A172 (cell line): ENCODE measurements at places on chromosomes 5 and 9.

DNA sequence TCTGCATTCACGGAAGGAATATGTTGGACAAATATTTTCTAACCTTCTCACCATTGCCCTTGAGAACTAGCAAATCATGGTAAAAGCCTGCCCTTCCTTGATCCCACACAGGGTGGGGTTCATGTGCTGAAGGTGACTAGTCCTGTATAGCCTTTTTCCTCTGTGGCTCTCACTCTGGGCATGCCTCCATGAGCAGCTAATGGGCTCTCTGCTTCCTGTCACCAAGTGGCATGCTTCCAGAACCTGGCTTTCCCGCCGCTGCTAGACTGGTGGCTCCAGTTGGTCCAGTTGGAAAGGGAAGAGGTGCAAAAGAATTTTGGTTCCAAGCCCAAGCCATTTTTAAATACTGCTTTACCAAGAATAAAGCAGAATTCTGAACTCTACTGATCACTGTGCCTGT lies 35.5 kb downstream of the FBXO10 start:
- DNase-seq, result peak; percentile 7

- DNase-seq, result no peak
Measured at GRCh38 chr5:173191561-173191960, 43.4 kb downstream of the NKX2-5 start.

- DNase-seq, result no peak
Measured at GRCh38 chr5:126542441-126542840, 52.6 kb downstream of the ALDH7A1 start.

DNA sequence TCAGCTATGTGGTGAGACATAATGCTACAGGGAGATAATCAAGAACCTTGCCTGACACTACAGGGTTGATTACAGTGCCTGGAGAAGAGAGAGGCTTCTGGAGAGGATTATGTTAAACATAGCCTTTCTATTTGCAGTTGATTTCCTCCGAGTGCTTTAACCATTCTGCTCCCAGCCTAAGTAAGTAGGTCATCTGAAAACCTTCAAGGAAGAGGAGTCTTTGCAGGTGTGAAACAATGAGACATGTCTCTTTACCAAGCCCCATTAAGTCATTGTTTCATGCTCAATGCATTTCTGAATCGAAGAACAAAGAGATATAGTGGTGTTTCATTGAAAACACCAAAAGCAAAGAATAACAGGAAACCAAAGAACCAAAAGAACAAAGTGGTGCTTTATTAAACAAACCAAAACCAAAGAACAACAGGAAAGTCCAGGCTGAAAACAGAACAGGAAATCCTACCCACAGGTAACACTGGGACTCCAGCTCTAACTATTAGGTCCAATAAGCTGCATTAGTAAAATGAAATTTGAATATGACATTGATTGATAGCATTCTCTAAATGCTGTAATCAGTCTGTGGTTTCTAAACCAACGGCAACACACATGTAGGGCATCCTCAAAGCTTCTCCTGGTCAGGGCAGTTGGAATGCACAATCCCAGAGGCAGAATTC lies 113.3 kb upstream of the SPATA31D4 start:
- peak; percentile 26 for DNase-seq

GRCh38 chr9:98045234-98046179 lies 11.0 kb upstream of the NANS start:
- peak; percentile 59 for DNase-seq

GRCh38 chr5:131417240-131417869 lies 153.5 kb downstream of the CDC42SE2 start:
- peak; percentile 74 for DNase-seq

- no peak for DNase-seq
Measured at GRCh38 chr5:173873306-173873922, 14.7 kb upstream of the CPEB4 start.

DNA sequence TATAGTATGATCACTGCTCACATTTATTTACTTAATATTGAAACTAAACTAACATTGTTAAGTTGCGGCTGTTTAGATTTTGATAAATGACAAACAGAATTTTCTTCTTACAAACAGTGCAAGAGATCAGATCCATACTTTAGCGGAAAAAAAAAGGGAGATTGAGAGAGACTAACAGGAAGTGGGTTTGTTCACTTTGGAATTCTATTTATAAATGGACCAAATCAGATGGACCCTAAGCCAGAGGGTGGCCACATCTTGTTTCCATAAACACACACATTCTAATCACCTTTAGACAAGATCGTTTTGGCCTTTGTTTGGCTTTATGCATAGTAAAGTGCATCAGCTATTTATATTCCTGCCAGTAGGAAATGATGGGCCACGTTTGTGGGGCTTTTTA lies 381.4 kb upstream of the CD180 start:
- peak; percentile 11 for DNase-seq

DNA sequence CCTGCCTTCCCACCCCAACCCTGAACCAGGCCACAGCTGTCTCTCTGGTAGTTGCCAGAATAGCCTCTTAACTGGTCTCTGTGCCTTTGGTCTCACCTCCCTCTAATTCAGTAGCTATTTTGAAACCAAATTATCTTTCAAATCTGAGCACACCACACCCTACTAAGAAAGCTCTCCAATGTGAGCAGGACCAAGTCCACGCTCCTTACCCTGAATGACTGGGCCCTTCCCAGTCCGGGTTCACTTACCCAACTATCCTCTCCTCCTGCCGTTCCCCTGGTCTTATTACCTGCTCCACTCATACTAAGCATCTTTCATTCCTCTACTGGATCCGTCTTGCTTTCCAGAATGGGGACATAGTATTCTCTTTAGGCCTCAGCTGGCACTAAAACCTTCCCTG lies 16.8 kb downstream of the ANKH start:
- no peak for DNase-seq
